ENCODE measurements at places on chromosomes 1 and 21.

- no peak for DNase-seq
Observed at GRCh38 chr1:90544356-90544755, 172.7 kb downstream of the BARHL2 start.

DNA sequence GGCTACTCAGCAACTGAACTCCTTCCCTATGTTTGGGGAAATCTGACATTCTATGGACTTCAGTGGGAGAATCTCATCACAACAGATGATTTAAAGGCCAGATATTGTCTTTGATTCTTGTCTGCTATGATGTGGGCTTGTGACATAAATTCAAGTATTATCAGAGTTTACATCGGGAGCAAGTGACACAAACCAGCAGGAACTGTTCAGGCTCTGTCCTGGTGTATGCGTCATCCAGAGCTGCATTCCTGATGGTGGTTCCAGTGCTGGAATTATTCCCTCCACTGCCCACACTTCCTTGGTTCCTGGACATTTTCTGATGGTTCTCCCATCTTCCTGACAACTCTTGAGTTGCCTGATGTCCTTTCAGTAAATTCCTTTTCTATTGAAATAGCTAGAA lies 10.8 kb upstream of the LSM10 start:
- no peak for DNase-seq

- no peak for DNase-seq
Observed at GRCh38 chr1:228004331-228004855, 2.4 kb upstream of the WNT3A start.

GRCh38 chr1:28267633-28268032 lies 8.3 kb downstream of the SESN2 start:
- no peak for DNase-seq
